ENCODE measurements at places on chromosomes 16 and 17. TPM values are rescaled to one million over a fixed set of nuclear protein-coding genes. Genes with fewer than 3 reads are reported as not detected.

GRCh38 chr16:75556431-75556950 lies 439 bp upstream of the TMEM231 start:
- no peak for DNase-seq

DNA sequence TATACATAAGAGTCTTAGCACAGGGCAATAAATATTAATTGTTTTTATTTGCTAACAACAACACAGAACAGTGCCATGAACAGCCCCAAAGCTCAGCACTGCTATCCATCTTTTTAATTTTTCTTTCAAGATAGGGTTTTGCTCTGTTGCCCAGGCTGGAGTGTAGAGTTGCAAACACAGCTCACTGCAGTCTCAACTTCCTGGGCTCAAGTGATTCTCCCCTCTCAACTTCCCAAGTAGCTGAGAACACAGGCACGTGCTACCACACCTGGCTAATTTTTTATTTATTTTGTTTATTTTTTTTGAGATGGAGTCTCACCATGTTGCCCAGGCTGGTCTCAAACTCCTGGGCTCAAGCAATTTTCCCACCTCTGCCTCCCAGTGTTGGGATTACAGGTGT lies 47.6 kb upstream of the AKAP1 start:
- DNase-seq: no peak

DNA sequence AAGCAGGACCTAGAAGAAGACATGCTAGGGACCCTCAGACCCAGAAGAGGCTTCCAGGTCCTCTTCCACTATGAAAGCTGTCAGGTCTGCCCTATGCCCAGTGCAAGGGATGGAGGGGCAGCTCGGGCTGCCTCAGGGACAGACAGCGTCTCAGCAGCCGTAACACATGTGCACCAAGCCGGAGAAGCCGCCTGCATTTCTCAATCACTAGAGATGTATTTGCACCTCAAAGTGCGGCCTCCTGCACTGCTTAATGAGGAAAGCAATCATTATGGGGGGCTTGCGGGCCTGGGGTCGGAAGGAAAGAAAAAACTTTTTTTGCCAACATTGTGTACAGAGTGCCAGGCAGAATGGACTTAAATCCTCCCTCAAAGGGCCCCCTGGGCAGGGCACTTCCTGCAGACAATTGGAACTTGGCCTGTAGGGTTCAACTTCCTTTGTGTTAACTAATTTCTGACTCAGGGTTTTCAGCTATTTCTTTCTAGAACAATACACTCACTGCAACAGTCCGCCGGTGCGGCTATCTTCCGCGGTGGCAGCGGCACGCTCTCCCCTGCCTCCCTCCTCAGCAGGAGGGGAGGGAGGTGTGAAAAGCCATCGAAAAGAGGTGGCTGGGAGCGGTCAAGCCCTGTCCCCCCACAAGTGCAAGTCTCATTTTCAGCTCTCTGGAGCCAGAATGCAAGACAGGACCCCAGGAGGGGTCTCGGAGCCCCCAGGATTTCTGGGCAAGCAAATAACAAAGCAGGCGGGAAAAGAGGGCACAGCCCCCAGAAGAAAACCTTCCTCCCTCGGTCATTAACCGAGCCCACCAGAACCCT lies 101.2 kb downstream of the ZNF423 start:
- DNase-seq: peak; percentile 53

GRCh38 chr17:57665696-57666095 lies 79.4 kb downstream of the CCDC182 start:
- no peak for DNase-seq

GRCh38 chr16:83701494-83701893 lies 106.3 kb upstream of the HSBP1 start:
- peak; percentile 77 for DNase-seq

DNA sequence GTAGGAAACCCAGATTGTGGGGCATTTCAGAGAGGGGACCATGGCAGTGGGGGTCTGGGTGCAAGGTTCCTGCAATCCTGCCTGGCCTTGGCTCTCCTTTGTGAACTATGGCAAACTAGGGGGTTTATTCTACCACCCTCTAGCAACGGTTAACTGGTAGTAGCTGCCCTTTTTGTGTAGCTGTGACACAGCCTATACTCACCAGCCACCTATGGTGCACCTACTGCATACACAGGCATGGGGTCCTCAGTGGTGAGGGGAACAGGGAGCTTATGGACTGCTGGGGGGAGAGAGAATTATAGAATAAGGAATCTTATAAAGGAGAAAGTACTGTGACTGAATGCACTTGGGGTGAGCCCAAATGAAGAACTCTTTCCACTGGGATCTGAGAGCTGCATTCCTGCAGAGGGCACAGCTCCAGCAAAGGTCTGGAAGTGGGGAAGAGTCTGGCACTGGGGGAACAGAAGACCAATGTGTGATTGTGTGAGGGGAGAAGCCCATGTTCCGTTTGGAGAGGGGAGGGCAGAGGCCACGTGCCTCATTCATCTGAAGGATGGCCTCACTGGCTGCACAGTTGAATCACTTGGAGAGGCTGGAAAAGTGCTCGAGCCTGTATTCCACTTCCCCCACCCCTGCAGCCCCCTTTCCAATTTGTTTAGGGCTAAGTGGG lies 2.1 kb downstream of the MT1X start:
- peak; percentile 37 for DNase-seq

Gene NHLRC4
- total RNA-seq: 1.5 TPM

Gene CACNG5
- total RNA-seq: not detected

Gene TXNDC17
- total RNA-seq: 72.0 TPM

Gene CA7
- not detected for total RNA-seq

Gene ADAMTS18
- 0.71 TPM for total RNA-seq
